Stimulated activated CD8-positive, alpha-beta memory T cell treated with anti-CD3 and anti-CD28 coated beads, Interleukin-12 subunit alpha, Interleukin-12 subunit beta, amount 100 ng/mL, for 1 hour (primary cell): ENCODE measurements at places on chromosomes 4 and X.

- DNase-seq: no peak
These were observed 13.5 kb downstream of the MEPE start for GRCh38 chr4:87846226-87846625.

GRCh38 chr4:183342541-183343533, 20.6 kb upstream of the CLDN24 start:
- no peak for DNase-seq

DNA sequence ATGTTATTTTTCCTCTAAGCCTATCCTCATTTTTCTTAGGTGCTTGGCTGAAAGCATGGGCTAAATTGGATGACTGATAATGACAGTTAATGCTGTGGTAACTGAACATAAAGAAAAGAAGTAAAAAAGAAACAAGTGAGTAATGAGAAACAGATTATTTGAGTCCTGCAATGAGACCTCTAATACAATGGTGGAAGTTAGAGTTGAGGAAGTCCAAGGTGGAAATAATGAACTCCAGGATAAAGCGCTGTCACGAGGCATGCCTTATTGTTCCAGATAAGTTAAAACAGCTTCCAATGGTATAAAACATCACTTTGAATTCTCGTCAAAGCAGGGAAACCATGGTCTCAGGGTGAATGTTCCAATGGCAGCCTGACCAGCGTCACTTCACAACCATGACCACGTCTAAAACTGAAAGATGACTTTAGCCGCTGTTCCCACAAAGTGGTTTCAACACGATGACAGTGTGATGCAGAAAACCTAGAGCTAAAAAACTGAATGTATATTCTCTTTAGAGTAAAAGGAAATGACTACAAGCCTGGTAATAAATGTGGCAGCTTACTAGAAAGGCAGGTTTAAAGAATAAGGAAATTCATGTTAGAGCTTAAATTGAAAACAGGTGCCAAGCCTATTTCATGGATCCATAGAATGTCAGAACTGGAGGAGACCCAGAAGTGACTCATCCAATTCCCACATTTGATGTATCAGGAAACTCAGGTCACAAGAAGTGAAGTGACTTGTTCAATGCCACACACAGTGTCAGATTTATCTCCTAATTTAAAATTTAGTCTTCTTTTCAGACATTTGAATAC, 202.6 kb upstream of the GYPA start:
- no peak for DNase-seq

- DNase-seq: no peak
These were observed 49.7 kb upstream of the NAP1L5 start for GRCh38 chr4:88747351-88747750.

DNA sequence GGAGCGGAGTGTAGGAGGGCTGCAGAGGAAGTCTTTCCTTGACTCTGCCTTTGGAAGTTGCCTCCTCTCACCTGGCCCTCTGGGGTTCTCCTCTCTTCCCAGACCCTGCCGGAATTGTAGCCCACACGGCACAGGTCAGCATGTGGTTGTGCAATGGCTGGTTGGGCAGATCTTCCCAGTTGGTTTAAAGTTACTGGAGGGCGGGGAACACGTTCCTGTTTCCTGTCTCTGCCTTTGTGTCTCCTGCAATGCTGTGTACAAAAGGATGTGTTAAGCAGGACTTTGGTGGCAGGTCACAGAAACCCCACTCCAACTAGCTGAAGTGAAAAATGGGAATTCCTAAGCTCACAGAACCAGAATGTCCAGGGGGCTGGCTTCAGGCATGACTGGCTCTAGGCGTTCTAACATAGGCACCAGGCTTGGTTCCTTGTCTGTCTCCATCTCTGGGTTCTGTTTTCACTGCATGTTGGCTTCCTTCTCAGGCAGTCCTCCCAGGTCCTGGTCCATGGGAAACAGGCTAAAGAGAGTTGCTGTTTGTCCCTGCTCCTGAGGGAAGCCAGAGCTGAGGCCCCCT, 19.9 kb downstream of the SORCS2 start:
- no peak for DNase-seq

- DNase-seq: no peak
These were observed 6.0 kb downstream of the SMAD1 start for GRCh38 chr4:145487631-145488030.

DNA sequence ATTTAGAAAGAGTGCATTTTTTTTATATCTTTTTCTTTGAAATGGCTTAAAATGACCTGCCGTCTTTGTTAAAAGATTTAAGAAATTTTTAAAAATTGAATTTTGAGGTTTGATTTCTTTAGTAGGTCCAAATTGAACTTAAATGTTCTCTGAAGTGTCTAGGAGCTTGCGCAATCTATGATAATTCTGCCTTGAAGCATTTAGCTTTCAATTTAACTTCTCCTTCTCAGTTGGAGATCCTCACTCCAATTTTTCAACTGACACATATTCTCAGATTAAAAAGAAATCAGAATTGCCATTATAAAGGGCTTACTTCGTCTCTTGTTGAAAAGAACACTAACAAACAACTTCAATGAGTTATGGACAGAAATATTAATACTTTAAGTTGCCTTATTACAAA, 273.5 kb downstream of the TMA16 start:
- no peak for DNase-seq

GRCh38 chr4:66055999-66056398, 385.7 kb upstream of the EPHA5 start:
- DNase-seq: no peak

GRCh38 chr4:102599886-102600285, 98.7 kb downstream of the NFKB1 start:
- DNase-seq: no peak

DNA sequence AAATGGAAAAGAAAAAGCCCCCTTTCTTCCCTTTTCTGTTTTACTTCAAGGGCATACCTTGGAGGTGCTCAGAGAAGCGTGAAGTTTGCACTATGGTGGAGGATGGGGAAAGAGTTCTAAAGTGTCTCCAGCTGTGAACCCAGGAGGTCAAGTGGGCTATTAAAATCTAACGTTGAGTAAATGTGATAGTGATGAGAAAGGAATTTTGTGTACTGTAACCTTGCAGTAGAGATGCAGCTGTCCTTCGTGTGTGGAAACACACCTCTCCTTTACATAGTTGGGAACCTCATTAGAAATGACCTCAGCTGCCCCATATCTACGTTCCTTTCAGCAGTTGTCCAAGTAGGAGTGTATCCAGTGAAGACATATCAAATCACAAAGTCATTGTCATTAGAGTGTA, 26.5 kb downstream of the ADH5 start:
- no peak for DNase-seq

GRCh38 chr4:123777373-123777772, 380.8 kb downstream of the SPRY1 start:
- DNase-seq: no peak

DNA sequence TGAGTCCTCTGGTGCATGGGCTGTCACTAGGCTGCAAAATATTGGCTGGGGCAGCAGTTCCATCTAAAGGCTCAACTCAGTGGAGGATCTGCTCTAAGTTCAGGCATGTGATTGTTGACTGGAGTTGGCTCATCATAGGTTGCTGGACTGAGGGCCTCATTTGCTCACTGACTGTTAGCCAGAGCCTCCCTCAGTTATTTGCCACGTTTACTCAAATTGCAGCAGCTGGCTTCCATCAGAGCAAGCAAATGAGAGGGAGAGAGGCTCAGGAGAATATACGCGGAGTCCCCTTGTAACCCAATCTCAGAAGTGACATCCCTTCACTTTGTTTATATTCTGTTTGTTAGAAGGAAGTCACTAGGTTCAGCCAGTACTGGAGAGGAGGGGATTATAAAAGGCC, 54.1 kb downstream of the BMP3 start:
- no peak for DNase-seq

DNA sequence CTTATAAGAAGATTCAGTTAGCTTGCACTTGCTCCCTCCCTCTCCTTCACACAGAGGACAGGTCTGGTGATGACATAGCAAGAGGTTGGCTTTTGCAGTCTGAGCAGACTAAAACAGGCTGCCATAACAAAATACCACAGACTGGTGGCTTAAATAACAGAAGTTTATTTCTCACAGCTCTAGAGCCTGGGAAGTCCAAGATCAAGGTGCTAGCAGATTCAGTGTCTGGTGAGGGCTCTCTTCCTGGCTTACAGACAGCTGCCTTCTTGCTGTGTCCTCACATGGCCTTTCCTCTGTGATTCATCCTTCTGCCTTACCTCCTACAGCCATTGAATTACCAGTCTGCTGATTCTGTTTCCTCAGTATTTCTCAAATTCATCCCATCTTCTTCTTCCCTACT, 13.1 kb downstream of the RP2 start:
- DNase-seq: no peak

DNA sequence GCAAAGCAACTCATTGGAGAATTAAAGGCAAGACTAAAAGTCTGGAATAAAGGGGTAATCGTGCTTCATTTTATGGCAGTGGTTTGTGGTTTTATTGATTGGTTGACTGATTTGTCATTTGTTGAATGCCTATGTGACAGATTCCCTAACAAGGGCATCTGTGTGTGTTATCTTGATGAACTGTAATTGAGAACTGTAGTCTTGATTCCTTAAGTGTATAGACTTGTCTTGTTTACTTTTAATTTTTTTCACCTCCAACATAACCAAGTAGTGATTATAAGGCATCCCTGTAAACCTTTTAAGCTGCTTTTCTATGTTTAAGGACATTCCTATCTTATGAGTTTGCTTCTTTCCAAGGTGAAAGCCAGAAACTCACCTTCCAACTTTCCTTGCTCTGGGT, 216.0 kb upstream of the TAPT1 start:
- no peak for DNase-seq

GRCh38 chrX:38055170-38055847, 49.0 kb downstream of the SYTL5 start:
- no peak for DNase-seq

DNA sequence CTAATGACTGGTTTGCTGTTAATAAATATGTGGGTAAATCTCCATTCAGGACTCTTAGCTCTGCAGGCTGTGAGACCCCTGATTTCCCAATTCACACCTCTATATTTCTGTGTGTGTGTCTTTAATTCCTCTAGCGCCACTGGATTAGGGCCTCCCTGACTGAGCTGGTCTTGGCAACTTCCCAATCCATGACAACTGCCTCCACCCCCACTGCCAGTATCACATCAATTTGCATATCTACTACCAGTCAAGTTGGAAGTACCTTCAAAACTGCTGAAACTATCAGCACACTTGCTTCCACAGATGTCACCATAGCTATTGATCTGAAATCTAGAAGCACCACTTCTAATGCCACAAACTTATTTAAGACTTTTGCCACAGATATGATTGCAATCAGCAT, 27.6 kb downstream of the OPRPN start:
- no peak for DNase-seq

DNA sequence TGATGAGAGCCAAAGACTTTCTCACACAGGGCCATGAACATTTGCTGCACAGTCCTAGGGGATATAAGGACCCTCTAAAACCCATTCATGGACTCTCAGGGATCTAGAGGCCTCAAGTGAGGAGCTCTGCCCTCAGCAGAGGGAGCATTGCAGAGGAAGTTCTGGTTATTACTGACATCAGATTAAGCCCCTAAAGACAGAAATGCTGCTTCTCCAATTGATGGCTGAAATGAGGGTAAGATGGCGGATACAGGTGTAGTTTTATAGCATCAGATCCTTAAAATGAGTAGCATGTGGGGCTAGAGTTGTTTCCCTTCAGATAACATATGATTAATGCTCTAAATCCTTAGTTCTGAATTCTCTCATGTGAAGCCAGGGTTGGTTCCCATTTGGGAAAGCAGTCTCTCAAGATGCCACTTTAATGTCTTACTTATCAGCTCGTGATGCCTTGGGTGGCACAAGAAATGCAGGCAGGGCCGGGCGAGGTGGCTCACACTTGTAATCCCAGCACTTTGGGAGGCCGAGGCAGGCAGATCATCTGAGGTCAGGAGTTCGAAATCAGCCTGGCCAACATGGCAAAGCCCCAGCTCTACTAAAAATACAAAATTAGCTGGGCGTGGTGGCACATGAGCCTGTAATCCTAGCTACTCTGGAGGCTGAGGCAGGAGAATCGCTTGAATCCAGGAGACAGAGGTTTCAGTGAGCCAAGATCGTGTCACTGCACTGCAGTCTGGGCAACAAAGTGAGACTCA, 7.9 kb downstream of the RHOH start:
- no peak for DNase-seq

- DNase-seq: peak; percentile 43
These were observed 96.4 kb downstream of the PGRMC2 start for GRCh38 chr4:128191115-128191781.

DNA sequence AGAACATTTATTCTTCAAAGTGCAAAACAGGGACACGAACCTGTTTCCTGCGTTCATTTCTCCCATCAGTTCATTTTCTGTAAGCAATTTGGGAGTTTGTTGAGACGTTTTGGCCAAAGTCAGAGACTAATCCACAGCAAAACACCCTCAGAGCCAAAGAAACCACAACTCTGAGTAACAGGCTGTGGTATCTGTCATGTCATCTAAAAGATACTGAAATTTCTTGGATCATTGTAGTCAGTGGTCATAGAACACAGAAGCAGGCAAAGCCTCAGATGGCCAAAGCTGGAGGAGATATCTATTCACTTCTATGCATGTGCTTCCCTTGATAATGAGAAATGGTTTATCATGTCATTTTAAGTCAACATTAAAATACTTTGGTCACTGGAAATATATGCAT, 485.6 kb upstream of the GALNT7 start:
- no peak for DNase-seq

DNA sequence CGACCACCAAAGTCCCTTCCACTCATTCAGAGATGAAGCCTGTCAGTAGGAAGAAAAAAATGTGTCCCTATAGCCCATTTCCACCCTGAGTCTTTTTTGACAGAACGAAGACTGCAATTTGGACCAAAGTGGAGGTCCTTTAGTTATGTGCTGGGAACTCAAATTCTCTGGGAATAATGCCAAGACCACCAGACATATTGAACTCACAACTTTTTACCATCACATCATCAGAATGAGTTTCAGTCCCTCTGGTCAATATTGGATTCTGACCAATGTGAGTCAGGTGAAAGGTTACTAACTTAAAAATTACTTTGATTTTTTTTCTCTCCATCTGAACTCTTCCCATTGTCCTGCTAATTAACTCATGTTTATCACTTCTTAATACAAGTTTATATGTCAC, 128.9 kb downstream of the DKK2 start:
- DNase-seq: no peak

- DNase-seq: no peak
These were observed 204.3 kb upstream of the HCCS start for GRCh38 chrX:10906866-10907265.

- DNase-seq: no peak
These were observed 59.5 kb downstream of the MTM1 start for GRCh38 chrX:150627957-150628356.

DNA sequence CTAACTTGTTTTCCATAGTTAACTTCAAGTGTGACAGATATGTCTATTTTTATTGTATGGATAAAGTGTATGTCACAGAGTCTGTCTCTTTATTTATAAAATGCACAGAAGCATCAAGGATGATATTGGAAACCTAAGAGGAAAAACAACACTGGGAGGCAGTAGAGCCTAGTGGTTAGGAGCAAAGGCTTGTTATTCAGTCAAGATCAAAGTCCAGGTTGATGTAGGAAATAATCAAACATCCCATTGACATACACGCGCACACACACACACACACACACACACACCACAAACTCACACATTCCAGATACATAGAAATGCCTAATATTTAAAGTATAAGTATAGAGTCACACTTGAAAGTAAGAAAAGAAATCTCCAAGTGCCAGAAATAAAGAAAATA, 206.8 kb downstream of the CHRDL1 start:
- DNase-seq: no peak
